ENCODE measurements at places on chromosomes 16 and 17.

GRCh38 chr16:59169168-59169567 is 435.1 kb upstream of the GOT2 start:
- DNase-seq = no peak

GRCh38 chr17:32523017-32523680 is 36.4 kb downstream of the CDK5R1 start:
- DNase-seq = peak; percentile 77

- DNase-seq = no peak
Measured at GRCh38 chr17:80315517-80316182, 55.0 kb downstream of the RNF213 start.

DNA sequence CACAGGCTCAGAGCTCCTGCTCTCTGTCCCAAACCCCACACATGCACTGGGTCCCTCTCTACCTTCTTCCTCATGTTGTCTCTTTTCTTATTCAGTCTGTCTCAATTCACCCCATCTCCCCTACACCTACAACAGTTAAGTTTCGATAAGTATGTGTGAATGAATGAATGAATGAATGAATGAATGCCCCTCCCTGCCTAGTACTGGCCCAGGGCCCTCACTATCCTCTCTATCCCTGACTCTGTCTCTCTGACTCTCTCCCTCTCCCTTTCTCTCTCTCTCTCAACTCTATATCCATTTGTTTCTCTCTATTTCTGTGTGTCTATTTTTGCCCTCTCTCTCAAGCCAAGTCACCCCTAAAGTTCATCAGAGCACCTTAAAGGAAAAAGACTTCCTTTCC is 6.7 kb upstream of the KRT9 start:
- no peak for DNase-seq

GRCh38 chr17:11559601-11560000 is 38.7 kb upstream of the DNAH9 start:
- no peak for DNase-seq

- DNase-seq = peak; percentile 90
Measured at GRCh38 chr17:3558603-3559269, 1.1 kb upstream of the TRPV3 start.

DNA sequence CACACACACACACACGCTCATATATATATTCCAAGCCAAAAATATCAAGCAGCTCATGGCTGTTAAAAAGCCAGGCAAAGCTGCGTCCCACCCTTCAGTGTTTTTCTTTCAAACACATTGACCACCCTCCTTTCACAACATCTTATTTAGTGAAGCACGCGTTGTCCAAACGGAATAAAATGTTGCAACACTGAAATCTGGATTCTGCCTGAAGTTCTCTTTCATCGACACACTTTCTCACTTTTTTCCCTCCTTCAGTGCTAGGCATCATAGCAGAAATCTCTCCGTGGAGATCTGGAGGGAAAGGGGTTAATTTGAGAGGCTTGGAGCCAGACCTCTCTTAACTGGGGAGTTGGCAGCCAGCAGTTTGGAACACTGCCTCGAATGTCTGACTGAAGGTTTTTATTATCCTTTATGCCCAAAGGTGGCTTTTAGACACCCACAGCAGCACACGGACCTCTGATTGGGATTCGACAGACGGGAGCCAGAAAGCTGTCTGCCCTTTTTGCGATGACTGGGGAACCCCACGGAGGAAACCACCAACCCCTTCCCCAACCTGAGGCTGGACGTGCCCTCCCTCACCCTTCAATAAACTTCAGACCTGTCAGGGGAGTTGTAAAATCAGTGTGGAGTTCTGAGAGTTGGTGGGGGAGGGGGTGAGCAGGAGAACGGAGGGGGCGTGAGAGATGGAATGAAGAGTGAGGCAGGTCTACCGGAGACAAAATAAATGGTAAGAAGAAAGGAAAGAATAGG is 833.6 kb upstream of the SOX9 start:
- DNase-seq = no peak

DNA sequence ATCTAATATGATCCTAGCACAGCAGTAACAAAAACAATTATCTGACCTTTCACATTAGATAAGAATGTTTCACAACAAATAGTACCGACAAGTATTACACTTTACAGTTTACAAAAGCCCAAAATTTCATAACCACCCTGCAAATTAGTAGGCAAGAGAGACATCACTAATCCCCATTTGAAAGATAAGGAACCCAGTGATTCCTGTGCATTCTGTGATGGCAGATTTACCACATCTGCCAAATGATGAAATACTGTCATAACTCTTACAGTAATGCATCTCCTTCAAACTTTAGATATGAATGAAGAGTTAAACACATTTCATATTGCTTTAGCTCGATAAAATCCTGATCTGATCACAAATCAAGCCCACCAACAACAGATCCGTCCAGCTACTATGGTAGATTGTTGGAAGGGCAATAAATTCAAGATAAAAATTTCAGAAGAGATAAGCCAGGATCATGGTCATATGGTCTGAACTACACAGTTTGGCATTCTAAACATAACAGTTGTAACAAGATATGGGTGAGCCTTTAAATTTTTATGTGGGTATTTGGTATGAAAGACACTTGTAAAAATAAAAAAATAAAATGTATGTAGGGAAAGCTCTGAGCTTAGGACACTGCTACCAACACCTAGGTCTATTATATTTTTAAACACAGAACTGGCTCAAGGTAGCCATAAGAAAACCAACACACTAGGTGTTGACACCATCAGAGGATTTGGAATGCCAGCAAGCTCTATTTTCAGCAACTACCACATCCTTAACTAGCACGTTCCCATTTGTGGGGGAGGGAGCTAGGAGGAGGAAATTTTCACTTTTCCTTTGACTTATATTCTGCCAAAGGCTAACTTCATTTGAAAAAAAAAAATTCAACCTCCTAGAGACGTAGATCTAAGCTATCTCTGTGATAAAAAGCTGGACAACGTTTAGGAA is 9.3 kb downstream of the YWHAE start:
- DNase-seq = no peak

DNA sequence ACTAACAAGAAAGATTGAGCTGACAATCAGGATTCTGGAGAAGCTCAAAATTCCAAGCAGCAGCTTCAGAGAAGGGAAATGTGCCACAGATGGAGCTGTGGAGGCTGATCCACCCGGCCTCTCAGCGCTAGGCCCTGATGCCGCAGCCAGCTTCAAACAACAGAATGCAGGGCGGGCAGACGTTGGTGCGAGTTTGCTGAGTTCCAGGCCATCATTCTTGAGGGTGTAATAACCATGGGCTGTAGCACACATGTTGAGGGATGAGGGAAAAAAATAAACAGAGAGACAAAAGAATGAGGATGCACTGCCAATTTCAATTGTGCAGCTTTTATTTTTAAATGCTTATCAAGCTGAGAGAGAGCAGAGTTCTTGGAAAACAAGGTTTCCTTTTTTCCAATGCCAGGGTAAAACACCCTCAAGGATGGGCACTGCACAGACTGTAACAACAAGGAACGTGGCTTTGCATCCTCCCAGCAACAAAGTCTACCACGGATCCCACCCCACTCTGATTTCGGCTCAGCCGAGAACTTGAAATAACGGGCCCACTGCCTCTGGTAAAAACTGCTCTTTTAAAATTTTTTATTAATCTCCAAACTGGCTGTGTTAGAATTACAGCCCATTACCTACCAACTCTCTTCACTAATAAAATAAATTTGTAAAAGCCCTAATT is 90.2 kb downstream of the SMG6 start:
- no peak for DNase-seq

GRCh38 chr17:610276-610675 is 104.4 kb downstream of the VPS53 start:
- no peak for DNase-seq

DNA sequence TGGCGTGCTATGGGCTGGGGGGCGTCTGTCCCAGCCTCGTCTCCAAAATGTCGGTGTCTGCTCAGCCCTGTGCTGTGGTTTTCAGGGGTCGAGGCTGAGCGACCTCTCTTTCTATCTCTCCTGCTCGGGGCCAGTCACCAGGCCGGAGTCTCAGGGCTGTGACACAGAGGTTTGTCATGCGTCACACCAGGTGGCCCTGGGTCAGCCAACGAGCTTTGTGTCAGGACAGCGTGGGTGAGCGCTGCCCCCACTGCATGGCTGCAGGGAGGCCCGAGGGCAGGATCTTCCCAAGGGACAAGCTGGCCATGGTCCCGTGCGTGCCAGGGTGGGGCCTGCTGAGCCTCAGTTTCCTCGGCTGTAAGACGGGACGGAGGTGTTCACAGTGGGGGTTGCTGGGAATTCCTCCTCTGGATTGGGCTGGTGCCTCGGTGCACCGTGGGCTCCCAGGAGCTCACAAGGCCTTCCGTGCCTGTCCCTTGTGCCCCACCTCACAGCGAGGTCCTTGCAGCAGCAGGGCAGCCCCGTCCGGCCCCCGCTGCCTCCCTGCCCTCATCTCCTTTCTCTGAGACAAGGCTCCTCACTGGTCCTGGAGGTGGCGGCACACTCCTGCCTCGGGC is 50.5 kb downstream of the CBFA2T3 start:
- DNase-seq = no peak

- no peak for DNase-seq
Measured at GRCh38 chr17:64245218-64246145, 17.6 kb downstream of the TEX2 start.

- no peak for DNase-seq
Measured at GRCh38 chr16:3980253-3981111, 100.0 kb upstream of the CREBBP start.

GRCh38 chr16:62732092-62732491 is 695.9 kb upstream of the CDH8 start:
- no peak for DNase-seq

GRCh38 chr16:81526935-81527334 is 82.3 kb downstream of the CMIP start:
- no peak for DNase-seq

DNA sequence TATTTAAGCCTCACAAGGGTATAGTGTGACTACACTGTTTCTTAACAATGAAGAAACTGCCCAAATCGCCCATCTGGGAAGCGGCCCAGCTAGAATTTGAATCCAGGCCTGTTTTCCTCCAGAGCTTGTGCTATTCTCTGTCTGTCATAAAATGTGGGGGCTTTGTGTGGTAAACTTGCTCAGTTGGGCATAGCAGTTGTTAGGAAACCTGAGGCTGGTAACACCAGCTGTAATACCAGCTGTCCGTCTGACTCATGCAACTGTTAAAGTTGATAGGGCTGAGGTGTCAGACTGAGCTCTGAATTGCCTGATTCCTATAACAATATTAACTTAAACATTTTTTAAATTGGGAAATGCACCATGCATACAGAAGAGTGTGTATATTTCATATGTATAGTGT is 9.3 kb downstream of the NOD2 start:
- no peak for DNase-seq

DNA sequence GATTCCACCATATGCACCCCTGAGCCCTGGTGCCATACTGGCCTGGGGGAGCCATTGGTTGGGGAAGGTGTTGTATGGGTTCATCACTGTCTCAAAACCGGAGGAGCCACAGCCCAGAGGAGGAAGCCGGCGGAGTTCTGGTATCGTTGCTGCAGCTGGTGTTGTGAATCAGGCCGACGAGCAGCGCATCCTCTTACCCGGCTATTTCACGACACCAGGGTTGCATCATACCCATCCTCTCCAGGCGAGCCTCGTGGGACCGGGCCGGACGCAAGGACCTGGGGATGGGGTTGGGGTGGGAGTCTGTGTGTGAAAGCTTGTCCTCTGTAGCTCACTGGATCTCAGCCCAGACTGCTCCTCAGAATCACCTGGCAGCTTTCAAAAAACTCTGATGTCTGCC is 6.6 kb upstream of the SLC12A3 start:
- DNase-seq = no peak

DNA sequence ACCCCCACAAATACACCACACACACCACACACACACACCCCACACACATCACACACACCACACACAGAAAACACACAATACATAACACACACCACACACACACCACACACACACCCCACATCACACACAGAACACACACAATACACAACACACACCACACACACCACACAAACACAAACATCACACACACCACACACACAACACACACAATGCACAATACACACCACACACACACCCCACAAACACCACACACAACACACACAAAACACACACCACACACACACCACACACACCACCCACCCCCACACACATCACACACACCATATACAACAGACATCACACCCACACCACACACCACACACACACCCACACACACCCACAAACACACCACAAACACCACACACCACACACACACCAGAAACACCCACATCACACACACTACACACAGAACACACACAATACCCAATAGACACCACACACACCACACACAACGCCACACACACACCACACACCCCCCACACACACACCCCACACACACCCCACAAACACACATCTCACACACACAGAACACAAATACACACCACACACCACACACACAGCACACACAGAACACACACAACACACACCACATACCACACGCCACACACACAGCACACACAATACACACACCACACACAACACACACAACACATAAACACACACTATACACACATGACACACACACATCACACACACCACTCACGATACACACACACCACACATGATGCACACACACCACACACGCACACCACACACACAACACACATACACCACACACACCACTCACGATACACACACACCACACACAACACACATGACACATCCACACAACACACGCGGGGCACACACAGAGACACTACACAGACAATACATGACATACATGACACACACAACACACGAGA is 11.0 kb upstream of the GCGR start:
- no peak for DNase-seq

DNA sequence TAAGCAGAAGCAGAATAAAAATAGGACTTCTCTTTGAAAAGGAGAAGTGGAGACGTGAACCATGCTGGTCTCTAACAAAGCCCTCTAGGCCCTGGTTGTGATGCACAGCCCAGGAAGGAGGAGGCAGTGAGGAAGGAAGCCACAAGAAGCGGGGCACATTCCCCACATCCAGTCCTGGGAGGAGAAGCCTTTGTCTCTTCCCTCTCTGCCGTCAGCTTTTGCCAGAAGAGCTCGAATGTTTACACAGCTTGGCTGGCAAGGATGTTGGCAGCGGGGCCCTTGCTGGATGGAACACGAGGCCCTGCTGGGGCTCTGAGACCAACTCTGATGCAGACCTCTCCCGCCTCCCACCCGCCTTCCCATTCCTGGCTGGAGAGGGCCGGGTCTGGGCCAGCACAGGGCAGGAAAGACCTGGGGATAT is 91.3 kb downstream of the MAF start:
- no peak for DNase-seq
